ENCODE measurements at places on chromosomes 2 and 18. TPM values are rescaled to one million over a fixed set of nuclear protein-coding genes. Genes with fewer than 3 reads are reported as not detected.
A peak's percentile ranks its signal among the peaks of the same experiment; 100 is the strongest.

Gene CRYBA2
- polyA plus RNA-seq: not detected

Gene ZNF142
- 16.8 TPM for polyA plus RNA-seq

DNA sequence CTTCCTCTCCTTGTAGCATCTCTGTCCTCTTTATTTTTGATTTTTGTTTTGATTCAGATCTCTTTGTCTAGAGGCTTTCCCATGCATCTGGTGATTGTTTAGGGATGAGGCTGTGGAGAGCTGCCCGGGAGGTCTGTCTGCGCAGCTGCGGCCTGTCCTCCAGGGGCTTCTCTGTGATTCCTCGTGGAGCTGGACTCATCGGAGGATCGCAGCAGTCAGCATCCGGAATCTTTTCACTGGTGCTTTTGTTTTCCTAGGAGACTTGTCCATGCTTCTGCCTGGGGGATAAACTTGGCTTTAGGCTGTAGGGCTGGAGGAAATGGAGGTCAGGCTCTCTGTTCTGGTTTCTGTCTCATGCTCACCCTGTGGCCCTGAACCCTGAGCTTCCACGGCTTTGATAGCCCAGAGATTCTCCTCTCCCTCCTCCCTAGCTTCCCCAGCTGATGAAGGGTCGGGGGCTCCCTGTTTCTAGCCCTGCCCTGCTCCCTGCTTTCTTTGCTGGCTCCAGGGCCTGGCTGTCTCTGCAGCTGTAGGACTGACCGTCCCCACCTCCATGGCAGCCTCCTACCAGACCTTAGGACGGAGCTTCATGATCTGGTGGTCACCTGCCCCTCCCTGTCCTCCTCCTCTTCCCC is 35.5 kb downstream of the ZNF532 start:
- no peak for DNase-seq

Gene CRYGD
- polyA plus RNA-seq: not detected

Gene ABHD1
- 0.18 TPM for polyA plus RNA-seq

Gene LCT
- not detected for polyA plus RNA-seq

DNA sequence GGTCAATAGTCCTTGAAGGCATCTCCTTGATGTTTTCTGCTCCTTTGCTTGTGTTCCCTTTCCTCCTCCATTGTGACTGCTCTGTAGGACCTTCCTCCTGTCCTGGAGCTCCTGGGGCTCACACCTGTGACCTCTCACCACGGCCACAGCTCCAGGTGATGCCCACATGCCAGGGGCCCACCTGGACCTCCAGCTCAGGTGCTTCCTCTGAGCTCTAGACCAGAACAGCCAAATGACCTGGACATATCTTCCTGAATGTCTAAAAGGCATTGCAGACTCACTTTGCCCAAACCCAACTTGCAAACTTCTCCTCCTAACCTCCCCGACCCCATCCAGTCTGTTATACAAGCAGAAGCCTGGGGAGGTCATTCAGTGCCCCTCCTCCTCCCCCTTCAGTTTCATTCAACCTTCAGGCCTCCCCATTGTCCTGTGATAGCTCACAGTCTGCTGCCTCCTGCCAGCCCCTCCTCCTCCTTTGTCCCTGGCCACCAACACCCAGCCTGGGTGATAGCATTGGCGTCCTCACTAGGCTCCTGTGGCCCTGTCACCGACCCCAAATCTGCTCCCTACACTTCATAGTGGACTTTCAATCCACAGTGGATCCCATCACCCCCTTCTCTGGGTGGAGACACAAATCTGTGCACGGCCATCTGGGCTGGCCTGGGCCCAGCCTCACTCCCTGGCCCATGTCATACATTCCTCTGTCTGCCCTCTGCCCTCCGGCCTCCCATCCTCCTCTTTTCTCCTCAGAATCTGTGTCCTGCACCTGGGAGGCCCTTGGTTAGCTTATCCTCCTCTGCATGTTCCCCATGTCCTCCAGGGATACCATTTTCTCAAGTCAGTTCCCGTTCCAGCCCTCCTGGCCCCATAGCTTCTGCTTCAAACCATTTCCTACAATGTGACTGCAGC is 310.4 kb upstream of the HDAC4 start:
- DNase-seq: no peak

Gene GKN1
- polyA plus RNA-seq: 0.25 TPM

GRCh38 chr2:225756198-225756597 is 356.7 kb downstream of the NYAP2 start:
- no peak for DNase-seq

DNA sequence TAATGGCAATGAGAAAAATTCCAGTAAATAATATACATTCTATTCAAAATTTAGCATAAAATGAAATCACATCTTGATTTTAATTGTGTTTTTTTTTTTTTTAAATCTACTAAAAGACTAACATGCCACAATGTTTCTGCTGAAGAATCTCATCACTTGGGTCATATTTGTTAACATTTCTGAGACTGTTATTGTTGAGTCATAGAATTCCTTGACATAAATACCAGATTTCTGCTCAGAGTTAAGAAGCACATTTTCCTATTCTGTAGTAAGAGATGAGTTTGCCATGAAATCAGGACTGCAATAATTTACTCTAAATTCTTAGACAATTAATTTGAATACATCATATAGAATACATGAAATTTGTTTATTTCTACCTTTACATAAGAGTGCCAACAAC is 154.9 kb upstream of the KYNU start:
- no peak for DNase-seq

Gene CBLN2
- 2.5 TPM for polyA plus RNA-seq

Gene GCKR
- 0.22 TPM for polyA plus RNA-seq

- DNase-seq: no peak
Observed at GRCh38 chr18:48838921-48839818, 111.6 kb downstream of the SMAD7 start.

Gene QPCT
- 8.4 TPM for polyA plus RNA-seq

Gene LIPT1
- 8.2 TPM for polyA plus RNA-seq

Gene RGPD4
- not detected for polyA plus RNA-seq

Gene UGT1A5
- polyA plus RNA-seq: not detected

Gene ANTXR1
- 108 TPM for polyA plus RNA-seq

Gene LRP1B
- polyA plus RNA-seq: 3.7 TPM

DNA sequence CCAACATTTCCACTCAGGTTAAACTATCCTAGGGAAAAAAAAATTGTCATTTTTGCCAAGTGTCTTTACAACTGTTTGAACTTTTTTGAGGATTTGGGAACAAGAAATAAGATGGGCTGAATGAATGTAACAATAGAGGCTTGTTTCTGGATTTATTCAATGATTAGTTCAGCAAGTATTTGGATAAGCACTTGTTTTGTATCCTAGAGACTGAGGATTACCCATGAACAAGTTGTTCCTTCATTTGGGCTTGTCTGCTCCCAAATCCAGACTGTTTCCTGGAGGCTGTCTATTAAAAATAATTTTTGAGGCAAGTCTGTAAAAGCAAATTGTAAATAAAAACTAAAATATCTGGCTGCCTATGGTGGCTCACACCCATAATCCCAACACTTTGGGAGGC is 62.0 kb upstream of the CSRNP3 start:
- DNase-seq: no peak

GRCh38 chr18:24199372-24199962 is 60.6 kb downstream of the CABYR start:
- no peak for DNase-seq

Gene IL1RN
- polyA plus RNA-seq: 1.9 TPM

Gene FAM237A
- not detected for polyA plus RNA-seq

- peak; percentile 66 for DNase-seq
Observed at GRCh38 chr2:6883448-6884122, 6.0 kb downstream of the RSAD2 start.

Gene PAX8
- 2.2 TPM for polyA plus RNA-seq

DNA sequence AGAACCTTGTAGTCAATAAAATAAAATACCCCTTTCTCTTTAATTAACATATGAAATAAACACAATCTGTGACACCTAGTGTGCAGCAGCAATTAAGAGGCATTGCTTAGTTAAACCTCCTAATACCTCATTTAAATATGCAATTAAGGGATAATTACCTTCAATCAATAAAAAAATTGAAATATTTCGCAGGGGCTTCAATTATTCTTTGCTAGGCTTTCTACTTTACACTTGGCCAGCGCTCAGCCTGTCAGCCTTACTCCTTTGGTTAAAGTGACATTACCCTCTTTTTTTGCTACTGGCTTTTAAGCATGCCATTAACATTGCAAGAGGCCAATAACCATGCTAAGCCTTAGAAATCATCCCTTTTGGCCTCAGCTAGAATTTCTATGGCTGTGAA is 327.5 kb upstream of the ZNF521 start:
- no peak for DNase-seq

DNA sequence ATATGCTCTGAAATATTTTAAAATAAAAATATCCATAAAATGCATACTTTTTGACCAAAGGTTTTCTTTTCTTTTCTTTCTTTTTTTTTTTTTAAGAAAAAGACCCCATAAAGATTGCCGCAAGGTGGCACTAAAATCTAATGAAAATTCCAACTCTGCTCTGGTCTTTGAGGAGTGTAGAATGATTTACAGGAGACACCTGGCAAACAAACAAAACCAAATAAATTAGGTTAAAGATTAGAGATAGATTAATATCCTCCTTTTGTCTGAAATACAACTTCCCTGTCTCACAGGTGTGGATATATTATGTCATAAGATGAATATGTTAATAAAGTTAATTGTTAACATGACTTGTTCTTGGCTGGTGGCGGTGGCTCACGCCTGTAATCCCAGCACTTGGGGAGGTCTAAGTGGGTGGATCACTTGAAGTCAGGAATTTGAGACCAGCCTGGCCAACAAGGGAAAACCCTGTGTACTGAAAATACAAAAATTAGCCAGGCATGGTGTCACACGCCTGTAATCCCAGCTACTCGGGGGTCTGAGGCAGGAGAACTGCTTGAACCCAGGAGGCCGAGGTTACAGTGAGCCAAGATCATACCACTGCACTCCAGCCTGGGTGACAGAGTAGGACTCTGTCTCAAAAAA is 3.5 kb upstream of the RHOB start:
- peak; percentile 66 for DNase-seq

DNA sequence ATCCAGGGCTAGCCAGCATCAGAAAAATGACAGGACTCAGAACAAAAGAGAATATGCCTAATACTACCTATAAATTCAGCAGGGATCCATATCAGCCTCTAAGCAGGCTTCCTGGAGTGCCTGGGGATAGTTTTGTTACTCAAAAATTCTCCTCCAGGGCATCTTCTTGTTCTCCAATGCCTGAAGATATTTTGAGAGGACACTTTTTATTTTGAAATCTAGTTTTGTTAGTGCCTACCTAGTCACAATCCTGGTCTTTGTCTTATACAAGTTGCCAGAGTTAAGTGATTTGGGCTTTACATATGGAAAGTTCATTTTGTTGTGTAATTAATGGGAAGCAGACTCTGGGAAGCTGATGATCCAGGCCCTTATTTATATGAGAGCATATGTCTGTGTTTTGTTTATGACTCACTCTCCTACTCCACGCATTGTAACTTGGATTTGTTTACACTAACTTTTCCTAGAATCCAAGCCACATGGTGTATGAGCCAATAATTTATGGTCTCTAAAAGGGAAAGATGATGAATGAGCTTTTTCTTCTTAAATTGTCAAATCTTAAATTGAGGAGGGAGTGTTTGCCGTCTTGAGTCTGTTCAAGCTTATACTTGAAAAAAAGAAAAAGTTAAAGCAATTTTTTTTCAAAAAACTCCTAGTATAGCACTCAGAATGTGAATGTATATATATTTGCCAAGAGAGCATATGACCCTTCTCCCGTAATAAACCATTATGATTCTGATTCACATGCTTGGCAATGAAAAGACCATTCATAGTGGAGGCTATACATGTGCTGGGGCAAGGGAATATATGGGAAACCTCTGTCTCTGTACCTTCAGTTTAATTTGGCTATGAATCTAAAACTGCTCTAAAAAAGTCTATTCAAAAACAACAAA is 370.3 kb downstream of the SETBP1 start:
- peak; percentile 57 for DNase-seq

DNA sequence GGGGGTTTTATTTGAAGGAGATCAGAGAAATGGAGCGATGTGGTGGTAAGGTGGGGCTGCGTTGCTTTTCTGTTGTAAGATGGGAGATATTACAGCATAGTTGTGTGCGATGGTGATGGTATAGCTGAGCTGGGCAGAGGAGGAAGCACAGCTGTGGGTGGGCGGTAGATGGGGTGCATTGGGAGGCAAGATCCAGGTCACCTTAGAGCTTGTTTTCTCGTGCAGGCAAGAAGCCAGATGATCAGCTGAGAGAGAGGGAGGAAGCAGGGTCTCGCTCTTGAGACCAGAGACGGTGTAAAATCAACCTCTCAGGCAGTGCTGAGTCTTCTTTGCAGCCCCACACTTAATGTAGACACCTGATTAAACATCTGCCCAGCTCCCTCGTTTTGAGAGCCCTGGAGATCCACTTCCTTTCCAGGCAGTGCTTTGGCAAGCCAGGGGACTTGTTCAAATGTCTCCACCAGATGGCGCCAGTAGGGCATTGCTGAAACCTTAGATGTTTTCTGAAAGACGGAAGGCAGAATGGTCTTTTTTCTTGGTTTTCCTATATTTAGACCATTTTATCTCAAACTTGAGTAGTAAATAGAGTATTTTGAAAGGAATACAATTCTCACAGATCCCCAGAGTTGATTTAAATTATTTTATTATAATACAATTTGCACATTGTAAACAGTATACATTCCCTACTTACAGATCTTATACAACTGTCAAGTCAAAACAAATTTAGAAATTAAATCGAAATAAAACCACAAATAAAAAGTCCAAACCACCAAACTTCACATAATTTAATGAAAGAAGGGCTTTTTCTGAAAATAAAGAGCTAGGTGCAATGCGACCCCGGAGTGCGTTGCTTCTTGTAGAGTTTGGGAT is 21.1 kb upstream of the LYPD6B start:
- peak; percentile 82 for DNase-seq

- no peak for DNase-seq
Observed at GRCh38 chr2:123953846-123954245, 71.2 kb upstream of the CNTNAP5 start.

DNA sequence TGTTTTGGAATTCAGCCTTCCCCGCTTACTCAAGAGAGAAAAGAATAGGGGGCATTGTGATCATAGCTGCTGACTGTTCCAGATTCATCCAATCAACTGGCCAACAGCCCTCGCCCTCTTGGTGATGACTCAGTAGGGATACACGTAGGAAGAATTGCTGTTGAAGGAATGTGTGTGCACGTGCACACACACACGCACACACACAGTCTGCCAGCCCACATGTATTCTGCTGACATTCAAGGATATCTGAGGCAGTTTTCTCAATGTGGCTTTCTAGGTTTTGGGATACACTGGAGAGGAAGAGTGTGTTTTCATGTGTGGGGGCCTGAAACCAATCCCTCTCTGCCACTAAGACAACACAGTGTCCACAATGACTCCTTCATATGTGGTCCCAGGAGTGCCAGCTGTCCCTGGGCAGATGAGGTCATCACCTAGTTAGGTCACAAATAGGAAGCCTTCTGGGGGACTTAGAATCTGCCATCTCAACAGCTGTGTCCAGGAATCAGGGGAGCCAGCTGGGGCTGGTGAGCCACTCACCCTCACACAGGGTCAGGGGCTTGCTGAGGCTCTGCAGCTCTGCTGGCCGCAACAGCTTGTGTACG is 352.6 kb downstream of the SS18 start:
- DNase-seq: peak; percentile 19

Gene FAM228A
- polyA plus RNA-seq: 0.37 TPM

Gene ALKAL2
- 0.49 TPM for polyA plus RNA-seq
